ENCODE measurements at places on chromosomes 12 and 14.

DNA sequence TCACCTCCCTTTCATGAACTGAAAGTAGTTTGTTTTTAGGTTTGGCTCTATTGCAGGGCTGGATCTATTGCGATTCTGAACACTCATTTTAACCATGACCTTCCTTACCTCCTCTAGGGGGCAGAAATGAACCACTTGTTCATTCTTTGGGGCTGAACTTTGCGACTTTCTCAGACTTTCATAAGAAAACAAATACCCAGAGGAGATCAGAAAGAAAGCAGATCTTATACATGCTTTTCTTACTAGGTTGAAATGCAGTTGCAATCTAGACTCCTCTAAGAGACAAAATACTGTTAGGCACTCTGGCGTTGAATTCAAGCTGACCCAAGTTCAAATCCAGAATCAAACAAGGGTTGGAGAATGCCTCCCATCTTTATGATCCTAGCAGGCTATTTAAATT, 32.6 kb upstream of the PLEKHG3 start:
- no peak for DNase-seq

DNA sequence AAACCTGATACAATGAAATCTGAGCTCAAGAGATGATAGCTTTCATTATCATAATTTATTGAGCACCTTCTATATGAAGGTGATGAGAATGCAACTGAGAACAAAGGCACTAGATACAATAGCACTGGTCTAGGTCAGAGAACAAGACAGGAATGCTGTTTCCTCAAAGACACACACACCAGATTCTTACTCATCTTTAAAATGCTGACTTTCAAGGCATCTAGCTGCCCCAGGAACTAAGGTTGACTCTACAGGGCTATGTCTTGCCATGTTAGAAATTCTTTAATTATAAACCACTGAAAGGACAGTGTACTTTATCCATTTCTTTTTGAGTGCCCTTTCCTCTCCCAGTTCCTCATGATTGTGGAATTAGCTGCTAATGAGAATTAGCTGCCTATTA, 195.4 kb upstream of the RMST start:
- DNase-seq = no peak

DNA sequence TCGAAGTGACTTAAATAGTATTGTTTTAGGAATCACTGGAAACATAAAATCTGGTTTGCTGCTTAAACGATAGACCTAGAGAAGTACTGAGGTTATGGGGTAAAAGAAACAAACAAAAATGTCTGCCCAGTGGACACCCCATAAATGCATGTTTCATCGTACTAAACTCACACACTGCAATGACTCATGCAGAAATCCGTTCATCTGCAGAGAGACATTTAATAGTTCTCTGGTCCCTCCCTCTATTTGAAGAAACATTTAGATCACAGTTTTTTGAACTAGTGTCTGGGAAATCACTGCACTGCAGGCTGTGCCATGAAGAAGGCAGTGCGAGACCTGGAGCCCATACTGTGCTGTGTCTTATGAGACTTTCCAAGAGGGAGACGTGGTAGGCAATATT, 25.5 kb downstream of the SLC17A8 start:
- DNase-seq = no peak

- DNase-seq = no peak
Measured at GRCh38 chr14:91744068-91744480, 12.2 kb upstream of the CATSPERB start.

GRCh38 chr12:27802511-27802910, 22.5 kb upstream of the MANSC4 start:
- no peak for DNase-seq

- no peak for DNase-seq
Measured at GRCh38 chr12:1504304-1504894, 90.0 kb downstream of the FBXL14 start.

GRCh38 chr14:29039171-29039570, 272.6 kb downstream of the FOXG1 start:
- no peak for DNase-seq

GRCh38 chr12:93176165-93176564, 201.6 kb upstream of the NUDT4 start:
- no peak for DNase-seq

GRCh38 chr14:23028799-23029198, 5.9 kb downstream of the PSMB5 start:
- no peak for DNase-seq

DNA sequence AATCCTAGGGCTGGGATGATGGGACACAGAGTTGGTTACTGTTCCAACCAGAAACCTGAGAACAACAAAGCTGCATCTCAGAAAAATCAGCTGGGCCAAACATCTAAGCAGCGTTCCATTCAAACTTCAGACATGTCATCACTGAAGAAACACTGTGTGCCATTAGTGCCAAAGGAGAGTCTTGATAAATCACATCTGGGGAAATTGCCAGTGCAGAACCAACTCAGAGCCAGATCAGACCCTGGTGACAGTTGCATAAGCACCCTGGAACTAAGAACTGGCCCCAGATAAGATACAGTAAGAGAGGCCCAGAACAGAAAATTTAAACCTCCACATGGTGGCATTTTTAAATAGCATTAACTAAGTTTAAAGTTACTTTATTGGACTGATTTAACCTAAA, 482.8 kb downstream of the PRKD1 start:
- DNase-seq = no peak

DNA sequence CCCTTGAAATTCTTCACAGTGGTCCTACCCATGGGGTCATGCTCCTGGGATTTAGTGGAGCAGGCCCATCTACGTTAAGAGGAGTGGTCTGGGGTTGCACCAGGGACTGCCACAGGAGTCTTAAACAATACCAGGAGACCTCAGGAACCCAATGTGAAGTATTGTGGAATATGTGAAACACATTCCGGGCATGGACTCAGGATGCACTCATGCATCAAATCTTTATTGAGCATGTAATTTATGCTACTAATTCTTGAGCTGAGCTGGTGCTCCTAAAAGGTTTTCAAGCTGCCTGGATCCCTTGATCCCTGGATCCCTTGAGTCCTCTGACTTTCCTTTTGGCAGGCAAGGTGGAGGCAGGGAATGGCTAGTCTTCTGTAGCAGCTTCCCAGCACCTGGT, 8.8 kb downstream of the SERPINA10 start:
- DNase-seq = no peak

GRCh38 chr12:67797185-67797741, 148.7 kb downstream of the DYRK2 start:
- peak; percentile 19 for DNase-seq
